Adipocyte (in vitro differentiated cells): ENCODE measurements at places on chromosomes 2 and 18.

GRCh38 chr18:27030421-27030820, 154.7 kb downstream of the CHST9 start:
- no peak for DNase-seq

GRCh38 chr2:9697909-9698308, 67.1 kb upstream of the YWHAQ start:
- no peak for DNase-seq

DNA sequence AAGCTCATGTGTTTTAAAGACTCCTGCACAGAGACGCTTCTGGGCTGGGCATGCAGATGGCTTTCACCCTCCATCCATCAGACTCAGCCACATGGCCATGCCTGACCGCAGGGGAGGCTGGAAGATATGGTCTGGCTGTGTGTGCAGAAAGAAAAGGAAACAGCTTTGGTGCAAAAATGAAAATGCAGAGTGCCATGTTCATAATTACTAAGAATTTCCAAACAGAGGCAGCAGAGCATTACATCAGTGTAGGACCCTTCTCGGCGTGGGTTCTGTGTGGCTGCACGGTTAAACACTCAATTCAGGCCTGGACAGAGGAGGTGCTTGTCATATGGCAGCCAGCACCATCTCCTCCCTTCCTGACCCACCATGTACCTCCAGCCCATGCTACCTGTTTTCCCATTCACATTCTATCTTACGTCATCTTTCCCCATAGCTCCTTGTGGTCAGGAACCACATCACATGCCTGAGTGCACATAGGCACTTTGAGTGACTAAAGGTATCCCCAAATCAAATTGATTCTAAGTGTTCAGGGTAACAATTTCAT, 200.3 kb upstream of the ID2 start:
- no peak for DNase-seq

DNA sequence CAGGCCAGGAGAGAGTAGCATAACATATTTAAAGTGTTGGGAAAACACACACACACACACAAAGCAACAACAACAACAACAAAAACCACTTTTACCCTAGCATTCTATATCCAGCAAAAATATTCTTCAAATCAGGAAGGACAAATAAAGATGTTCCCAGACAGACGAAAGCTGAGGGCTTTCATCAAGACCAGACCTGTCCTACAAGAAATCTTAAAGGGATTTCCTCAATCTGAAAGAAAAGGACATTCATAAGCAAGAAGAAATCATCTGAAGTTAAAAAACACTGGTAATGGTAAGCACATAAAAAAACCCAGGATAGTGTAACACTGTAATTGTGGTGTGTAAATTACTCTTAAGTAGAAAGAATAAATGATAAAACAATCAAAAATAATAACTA, 22.7 kb upstream of the BAZ2B start:
- no peak for DNase-seq

DNA sequence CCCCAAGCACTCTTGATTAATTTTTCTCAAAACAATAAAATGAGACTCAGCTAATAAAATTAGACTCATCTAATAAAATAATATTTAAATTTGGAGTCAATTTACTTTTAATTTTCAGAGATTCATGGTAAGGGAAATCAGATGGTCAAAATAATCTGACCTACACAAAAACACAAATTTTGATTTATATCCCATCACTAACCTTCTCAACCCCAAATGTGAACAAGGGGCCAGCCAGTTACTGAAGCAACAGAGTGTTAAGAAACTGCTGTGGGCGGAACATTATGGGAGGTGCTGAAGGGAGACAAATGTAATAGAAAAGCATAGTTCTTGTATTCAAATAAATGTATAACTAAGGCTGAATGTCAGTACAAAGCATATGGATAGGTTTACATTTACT, 28.5 kb upstream of the PPP3R1 start:
- no peak for DNase-seq

- DNase-seq: no peak
These were observed 971 bp downstream of the ZNF385B start for GRCh38 chr2:179860255-179861026.

DNA sequence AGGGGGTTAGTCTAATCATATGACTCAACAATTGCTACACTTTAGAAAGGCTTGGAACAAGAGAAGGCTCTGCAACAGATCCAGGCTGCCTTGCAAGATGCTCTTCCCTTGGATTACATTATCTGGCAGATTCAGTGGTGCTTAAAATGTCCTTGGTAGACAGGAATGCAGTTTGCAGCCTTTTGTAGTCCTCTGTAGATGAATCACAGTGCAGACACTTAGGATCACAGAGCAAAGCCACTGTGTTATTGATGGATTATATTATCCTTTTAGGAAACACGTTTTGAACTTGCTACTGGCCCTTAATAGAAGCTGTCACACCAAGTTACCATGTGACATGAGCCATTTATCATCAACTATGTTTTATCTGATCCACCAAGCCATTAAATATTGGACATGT, 152.2 kb downstream of the CBLN2 start:
- no peak for DNase-seq

DNA sequence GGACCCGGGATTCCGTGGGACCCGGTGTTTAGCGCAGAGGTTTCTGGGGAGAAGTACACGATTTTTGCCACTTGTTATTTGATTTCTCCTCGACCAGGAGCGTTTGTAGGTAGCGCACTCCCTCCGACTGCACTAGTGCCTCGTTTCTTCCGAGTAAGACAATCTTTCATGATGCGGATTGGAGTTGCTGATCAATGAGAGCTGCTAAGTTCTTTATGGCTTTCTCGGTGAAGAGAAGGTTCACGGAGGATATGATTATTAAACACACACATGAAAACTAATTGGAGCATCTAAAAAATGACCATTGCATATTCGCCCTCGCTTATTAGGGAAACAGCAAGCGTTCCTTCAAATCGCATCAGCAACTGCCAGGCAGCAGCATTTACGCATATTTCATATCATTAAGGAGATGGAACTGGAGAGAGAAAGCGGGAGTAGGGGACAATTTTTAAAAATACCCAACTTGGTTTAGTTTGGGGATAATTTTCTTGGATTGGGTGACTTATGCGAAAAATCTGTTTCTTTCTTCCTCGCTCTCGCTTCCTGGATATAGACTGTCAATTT, 616 bp downstream of the EML6 start:
- peak; percentile 51 for DNase-seq

DNA sequence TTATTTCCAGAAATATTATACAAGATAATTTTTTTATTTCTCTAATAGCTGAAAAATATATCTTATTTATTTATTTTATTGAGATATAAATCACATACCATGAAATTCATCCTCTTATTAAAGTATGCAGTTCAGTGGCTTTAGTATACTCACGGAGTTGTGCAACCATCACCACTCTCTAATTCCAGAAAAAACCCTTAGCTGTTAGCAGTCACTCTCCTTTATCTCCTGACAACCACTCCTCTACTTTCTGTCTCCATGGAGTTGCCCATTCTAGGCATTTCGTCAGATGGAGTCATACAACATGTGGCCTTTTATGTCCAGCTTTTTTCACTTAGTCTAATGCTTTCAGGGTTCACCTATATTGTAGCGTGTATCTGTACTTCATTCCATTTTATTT, 66.5 kb downstream of the TCF7L1 start:
- peak; percentile 58 for DNase-seq

- no peak for DNase-seq
These were observed 38.0 kb downstream of the SLC4A1AP start for GRCh38 chr2:27701676-27702075.

GRCh38 chr2:182929972-182930371, 63.5 kb upstream of the FRZB start:
- DNase-seq: no peak

- DNase-seq: no peak
These were observed 8.7 kb upstream of the TEX44 start for GRCh38 chr2:231583982-231584381.

GRCh38 chr2:38516122-38516521, 86.6 kb downstream of the HNRNPLL start:
- DNase-seq: no peak

DNA sequence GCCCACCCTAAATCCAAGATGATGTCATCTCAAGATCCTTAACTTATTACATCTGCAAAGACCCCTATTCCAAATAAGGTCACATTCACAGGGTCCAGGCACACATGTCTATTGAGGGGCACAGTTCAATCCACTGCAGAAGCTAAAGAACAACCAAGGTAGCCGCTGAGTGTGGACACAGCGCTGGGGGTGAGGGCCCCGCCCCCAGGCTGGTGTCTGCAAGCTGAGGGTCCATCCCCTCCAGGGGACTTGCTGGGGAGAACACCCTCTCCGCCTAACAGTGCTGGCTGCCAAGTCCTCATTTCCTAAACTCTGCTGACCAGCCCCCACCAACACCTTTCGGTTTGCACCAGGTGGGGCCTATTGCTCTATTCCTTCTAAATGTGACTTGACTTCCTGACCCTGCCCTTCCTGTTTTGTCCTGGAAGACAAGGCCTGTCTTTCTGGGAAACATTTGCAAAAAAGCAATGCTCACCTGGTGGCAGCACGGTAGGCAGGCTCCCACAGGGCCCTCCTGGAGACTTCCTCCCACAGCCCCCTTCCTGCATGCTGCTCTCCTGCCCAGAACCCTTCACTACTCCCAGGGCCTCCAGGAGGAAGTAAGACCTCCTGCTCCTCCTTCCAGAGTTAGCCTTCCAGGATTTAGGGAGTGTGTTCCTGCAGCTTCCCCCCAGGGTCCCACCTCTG, 24.4 kb upstream of the TEX44 start:
- no peak for DNase-seq

DNA sequence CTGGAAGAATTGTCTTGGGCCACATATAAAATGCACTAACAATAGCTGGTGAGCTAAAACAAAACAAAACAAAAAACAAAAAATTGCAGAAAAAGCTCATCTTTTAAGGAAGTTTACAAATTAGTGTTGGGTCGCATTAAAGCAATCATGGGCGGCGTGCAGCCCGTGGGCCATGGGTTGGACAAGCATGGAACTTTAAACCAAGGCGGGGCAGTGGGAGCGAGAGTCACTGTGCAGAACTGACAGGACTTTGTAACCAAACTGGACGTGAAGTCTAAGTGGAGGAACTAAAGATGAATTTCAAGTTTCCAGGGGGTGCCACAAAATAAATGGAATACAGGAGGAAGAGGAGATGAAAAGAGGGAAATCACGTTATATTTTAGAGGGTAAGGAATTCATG, 80.7 kb downstream of the PSMG2 start:
- DNase-seq: no peak

DNA sequence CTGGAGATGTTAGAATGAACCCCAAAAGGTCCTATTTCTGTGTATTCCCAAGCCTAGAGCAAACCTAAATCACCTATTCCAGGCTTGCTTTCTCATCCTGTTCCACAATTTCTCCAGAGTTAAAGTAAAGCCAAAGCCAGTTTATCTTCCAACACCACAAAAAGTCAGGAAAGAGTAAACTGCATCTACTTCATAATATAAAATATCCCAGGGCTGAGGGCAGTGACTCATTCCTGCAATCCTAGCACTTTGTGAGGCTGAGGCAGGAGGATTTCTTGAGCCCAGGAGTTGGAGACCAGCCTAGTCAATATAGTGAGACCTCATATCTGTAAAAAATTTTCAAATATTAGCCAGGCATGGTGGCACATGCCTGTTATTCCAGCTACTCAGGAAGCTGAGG, 241.4 kb downstream of the CDH20 start:
- no peak for DNase-seq

- DNase-seq: no peak
These were observed 5.5 kb upstream of the MAP4K4 start for GRCh38 chr2:101692041-101692440.

DNA sequence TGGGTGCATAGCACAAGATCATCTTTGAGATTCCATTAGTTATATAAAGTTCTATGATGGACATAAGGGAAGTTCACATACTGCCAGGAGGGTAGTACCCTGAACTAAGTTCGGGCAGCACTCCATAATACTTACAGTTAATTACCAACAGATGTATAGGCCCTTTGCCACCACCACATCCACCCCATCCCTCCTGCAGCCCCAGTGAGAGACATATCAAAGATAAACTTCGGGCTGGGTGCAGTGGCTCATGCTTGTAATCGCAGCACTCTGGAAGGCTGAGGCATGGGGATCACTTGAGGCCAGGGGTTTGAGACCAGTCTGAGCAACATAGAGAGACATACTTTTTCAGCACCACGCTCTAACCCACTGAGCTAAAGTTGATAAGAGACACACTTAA, 46.4 kb upstream of the NPAS2 start:
- DNase-seq: peak; percentile 47

DNA sequence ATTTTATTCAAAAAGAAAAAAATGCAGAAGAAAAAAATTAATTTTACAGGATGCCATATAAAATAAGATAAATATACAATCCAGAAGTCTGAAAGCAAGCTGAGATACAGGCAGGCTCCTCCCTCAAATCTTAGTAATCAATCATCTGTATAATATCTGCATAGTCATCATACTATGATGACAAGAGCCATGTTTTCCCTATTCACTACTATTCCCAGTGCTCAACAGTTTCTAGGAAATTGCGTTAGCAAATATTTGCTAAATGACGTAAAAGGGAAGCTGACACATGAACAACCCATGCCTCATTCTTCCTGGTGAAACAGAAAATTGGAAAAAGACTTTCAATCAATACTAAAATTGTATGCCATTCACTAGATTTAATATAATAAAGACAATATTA, 793.2 kb downstream of the SUCLG1 start:
- no peak for DNase-seq
